ENCODE measurements at places on chromosomes 11 and 22. TPM values are rescaled to one million over a fixed set of nuclear protein-coding genes. Genes with fewer than 3 reads are reported as not detected.

IL18BP gene
- total RNA-seq = 3.6 TPM

MPST gene
- 70.5 TPM for total RNA-seq

RFPL1 gene
- not detected for total RNA-seq

FAM76B gene
- total RNA-seq = 7.3 TPM

UNC93B1 gene
- total RNA-seq = 87.3 TPM

PARVG gene
- not detected for total RNA-seq

SLC25A1 gene
- 55.8 TPM for total RNA-seq

DMC1 gene
- 2.3 TPM for total RNA-seq

MPZL3 gene
- total RNA-seq = 0.31 TPM

OR8D4 gene
- total RNA-seq = not detected

NPAS4 gene
- not detected for total RNA-seq

C22orf42 gene
- total RNA-seq = not detected

DSCAML1 gene
- total RNA-seq = 0.35 TPM

PRR33 gene
- not detected for total RNA-seq

MRGPRG gene
- not detected for total RNA-seq

SIK3 gene
- 9.3 TPM for total RNA-seq

OSBPL5 gene
- total RNA-seq = 6.4 TPM

OR52H1 gene
- total RNA-seq = not detected

ALDH3B2 gene
- not detected for total RNA-seq

APOL3 gene
- total RNA-seq = not detected

BEST1 gene
- 3.0 TPM for total RNA-seq

FGF4 gene
- total RNA-seq = not detected

FOLR3 gene
- not detected for total RNA-seq

RASD2 gene
- total RNA-seq = 0.80 TPM

RTN4RL2 gene
- total RNA-seq = 94.8 TPM

MMP13 gene
- total RNA-seq = not detected

SLN gene
- total RNA-seq = 1.6 TPM

HEPN1 gene
- not detected for total RNA-seq
